ENCODE measurements at places on chromosomes 2 and 18. TPM values are rescaled to one million over a fixed set of nuclear protein-coding genes. Genes with fewer than 3 reads are reported as not detected.
A peak's percentile ranks its signal among the peaks of the same experiment; 100 is the strongest.

GRCh38 chr2:96549967-96550786 lies 13.6 kb downstream of the ARID5A start:
- DNase-seq, result no peak

DNA sequence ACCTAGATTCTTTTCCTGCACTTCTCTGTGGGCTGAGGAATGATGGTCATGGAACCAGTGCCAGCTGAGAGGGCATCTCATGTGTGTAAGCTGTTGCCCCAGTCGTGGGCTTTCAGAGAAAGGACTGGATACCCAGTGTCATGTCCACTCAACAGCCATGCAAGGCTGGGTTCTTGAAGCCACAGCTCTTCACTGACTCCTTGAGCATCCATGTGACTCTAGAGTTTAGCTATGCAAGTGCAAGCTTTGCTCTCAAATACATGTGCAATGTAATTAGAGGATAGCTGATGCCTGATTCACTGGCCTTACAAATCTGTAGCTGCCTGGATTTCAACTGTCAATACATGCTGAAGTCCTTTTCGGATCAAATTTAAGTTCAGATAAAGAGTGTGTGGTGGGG lies 46.8 kb upstream of the EML6 start:
- no peak for DNase-seq

GRCh38 chr2:218849721-218850120 lies 9.9 kb upstream of the WNT6 start:
- no peak for DNase-seq

DNA sequence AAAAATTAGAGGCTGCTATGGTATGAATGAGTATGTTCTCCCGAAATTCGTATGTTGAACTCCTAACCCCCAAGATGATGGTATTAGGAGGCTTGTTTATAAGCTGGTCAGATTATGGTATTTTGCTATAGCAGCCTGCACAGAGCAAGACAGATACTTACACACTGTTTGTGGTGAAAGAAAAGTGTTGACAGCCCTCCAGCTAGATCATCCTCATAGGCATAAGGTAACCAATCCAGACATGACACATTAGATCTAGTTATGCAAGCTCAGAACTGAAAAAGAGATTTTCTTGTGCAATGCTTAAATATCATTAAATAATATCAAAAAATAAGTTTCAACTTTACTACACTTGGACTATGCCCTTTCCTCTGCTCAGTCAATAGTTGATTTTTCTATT lies 107.1 kb downstream of the ABCA12 start:
- no peak for DNase-seq

- no peak for DNase-seq
Measured at GRCh38 chr2:18319987-18320386, 240.5 kb downstream of the RDH14 start.

- DNase-seq, result no peak
Measured at GRCh38 chr2:58206785-58207184, 34.3 kb downstream of the FANCL start.

DNA sequence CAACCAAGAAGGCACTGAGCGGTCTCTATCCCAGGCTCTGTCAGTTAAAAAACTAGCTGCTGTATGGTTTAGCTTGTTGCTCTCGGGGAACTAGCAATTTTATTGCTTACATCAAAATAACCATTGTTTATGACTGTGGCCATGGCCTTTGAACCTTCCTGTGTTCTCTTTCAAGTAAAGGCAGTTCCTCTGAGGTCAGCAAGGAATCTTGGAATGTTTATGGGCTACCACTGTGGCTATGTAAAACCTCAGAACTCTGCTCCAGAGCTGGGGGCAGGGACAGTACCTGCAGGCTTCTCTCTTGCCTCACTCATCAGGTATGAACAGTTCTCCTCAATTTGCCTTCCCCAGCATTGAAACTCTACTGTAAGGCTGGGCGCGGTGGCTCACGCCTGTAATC lies 416.0 kb upstream of the NETO1 start:
- DNase-seq, result no peak

- DNase-seq, result no peak
Measured at GRCh38 chr2:1671916-1672315, 72.4 kb downstream of the PXDN start.

DNA sequence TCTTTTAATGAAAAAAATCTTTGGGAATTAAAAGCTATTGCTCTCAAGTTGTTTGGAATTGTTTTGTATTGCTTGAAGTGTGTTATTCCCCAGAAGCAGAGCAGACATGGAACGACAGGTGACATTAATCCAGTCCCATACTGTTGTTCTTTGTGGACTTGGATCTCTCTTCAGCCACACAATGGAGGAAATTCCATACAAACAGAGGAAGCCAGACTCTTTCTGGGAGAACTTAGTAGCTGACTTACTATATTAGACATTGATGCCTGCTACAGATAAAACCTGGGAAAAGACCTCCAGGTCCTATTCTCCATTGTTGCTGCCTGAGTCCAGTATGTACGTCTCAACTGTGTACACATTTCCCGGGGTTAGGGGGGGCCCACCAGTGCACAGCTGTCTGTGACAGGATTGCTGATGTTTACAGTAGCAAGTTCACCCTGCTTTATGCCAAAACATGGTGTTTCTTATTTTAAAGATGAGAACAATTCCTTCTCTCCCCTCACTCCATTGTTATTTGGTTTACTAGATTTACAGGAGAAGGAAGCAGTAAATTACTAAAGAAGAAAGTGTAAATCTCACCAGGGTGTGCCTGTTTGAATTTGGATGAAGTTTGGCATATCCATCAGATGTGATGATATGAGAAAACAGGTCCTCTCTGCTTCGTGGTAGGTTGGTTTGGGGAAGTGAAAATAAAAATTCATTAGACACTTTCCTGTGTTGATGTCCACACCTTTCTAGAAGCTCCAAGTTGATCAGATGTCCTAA lies 142.4 kb upstream of the RBBP8 start:
- no peak for DNase-seq

- DNase-seq, result no peak
Measured at GRCh38 chr2:218438596-218438995, 19.7 kb downstream of the VIL1 start.

DNA sequence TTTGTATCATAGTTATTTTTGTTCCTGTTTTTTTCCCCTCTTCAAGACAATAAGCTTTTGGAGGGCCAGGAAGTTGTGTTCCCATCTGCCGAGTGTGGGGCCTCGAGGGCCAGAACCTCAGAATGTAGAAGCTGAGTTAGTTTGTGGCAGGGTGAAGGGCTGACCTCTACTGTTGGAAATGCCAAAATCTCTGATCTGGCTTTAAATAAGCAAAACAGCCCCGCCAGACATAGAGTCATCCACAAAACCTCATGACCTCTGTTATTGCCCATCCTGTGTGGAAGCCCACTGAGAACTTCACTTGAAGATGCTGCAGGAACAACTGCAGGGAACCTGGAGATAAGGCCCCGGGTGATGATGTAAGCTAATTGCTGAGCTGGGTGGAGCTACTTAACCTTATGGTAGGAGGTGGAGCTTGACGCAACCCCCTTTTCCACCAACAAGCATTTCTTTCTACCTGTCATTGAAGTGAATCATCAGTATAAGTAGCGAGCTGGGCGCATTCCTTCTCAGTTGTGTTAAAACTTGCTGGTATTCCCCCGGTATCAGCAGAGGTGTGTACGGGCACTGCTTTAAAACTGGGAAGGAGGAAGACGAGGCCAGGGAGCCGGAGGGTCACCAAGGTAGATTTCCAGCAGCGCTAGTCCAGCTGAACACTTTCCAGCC lies 177.2 kb downstream of the NEDD4L start:
- DNase-seq, result no peak

GRCh38 chr2:217948351-217948791 lies 54.4 kb downstream of the TNS1 start:
- DNase-seq, result no peak

GRCh38 chr2:71566372-71566771 lies 113.0 kb downstream of the DYSF start:
- DNase-seq, result no peak

DNA sequence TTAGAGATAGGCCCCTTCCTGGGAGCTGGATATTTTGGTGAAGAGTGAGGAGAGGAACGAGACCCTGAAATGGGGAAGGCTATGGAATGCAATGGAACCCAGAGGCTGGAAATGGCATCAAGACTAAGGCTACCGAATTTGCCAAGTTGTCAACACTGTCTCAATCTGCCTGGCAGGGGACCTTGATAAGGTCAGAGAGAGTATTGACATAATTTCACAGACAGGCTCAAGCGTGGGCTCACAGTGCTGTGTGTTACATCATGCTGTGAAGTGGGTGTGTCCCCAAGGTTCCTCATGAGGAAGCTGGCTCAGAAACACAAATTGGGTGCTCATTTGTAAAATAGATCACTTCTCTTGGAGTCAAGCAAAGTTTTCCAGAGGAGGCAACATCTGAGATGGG lies 51.8 kb upstream of the CYRIA start:
- no peak for DNase-seq

DNA sequence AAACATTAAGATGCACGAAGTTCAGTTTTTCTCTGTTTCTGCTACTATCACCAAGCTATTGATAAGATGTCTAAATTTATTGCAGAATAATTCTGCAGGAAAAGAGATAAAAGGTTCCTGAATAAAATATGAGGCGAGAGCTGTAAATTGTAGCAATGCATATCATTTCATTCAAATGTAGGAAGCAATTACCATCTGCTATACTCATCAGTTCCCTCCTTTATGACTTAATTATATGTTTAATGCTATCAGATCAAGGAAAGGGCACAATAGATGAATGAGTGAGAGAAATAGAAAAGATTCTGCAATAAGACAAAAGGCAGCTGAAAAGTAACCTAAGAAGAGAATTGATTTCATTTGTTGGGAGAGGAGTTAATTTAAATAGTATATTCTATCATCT lies 108.2 kb upstream of the GALNT5 start:
- DNase-seq, result no peak

DNA sequence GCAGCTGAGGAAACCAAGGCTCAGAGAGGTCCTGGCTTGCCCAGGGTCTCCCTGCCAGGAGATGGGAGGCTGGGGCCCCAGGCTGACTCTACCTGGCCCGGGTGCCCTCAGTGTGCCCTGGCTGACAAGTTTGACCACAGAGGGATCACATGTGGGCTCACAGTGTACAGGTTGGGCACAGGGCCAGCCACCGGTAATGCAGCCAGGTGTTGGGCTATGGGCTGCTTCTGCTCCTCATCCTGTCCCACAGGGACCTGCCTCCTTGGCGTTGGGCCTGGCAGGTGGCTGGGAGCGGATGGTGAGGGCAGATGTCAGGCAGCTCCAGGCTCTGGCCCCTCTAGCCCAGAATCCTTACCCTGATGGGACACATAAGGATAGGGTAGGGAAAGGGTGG lies 250.5 kb downstream of the LOXHD1 start:
- DNase-seq, result no peak

DNA sequence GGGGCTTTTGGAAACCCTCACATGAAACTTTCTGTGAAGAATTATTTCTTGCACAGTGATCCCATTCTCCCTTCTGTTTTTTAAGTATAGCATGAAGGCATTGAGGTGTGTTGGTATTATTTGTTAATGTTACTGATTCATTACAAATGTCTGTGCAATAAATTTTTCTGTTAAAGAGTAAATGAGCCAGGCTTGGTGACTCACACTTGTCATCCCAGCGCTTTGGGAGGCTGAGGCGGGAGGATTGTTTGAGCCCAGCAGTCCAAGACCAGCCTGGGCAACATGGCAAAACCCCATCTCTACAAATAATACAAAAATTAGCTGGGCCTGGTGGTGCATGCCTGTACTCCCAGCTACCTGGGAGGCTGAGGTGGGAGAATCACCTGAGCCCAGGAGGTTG lies 87.8 kb downstream of the KCTD18 start:
- no peak for DNase-seq

- DNase-seq, result no peak
Measured at GRCh38 chr18:62659698-62660097, 55.6 kb upstream of the PHLPP1 start.

- peak; percentile 44 for DNase-seq
Measured at GRCh38 chr2:127226520-127227263, 6.6 kb upstream of the CYP27C1 start.

DNA sequence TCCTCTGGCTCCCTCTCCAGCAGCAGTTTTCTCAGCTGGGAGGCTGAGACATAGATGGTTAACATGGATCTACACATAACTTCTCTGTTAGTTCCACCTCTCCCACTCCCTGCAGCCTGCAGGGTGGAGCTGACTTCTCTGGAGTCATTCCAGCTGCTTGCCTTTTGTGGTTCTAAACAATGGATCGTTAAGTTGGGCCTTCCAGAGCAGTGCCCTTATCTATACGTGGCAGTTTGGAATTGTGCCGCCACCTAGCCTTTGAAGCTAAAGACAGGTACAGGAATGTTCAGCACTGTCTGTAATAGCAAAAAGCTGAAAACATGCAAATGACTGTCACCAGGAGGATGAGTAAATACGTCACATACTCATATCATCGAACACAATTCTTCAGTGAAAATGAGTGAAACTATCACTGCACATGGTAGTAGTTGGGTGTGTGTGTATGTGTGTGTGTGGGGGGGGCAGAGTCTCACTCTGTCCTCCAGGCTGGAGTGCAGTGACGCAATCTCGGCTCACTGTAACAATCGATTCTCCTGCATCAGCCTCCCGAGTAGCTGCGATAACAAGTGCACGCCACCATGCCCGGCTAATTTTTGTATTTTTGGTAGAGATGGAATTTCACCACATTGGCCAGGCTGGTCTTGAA lies 50.3 kb downstream of the SH2D6 start:
- no peak for DNase-seq

GRCh38 chr2:150145299-150145692 lies 342.2 kb downstream of the RND3 start:
- DNase-seq, result no peak

DNA sequence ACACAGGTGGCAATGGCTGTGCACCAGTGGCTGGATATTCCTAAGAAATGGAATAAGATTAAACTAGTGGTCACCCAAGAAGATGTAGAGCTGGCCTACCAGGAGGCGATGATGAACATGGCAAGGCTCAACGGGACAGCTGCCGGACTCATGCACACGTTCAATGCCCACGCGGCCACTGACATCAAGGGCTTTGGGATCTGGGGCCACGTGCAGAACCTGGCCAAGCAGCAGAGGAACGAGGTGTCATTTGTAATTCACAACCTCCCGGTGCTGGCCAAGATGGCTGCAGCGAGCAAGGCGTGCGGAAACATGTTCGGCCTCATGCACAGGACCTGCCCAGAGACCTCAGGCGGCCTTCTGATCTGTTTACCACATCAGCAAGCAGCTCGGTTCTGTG lies 190.8 kb downstream of the FTCDNL1 start:
- no peak for DNase-seq

GRCh38 chr2:191170301-191170636 lies 19.5 kb upstream of the STAT4 start:
- DNase-seq, result no peak

GRCh38 chr2:191634791-191635190 lies 43.1 kb upstream of the NABP1 start:
- no peak for DNase-seq

GRCh38 chr2:78147466-78147865 lies 625.3 kb upstream of the LRRTM4 start:
- DNase-seq, result no peak

The PPP4R1 gene
- total RNA-seq, result 37.7 TPM

The PTH2R gene
- total RNA-seq, result not detected

The BOD1L2 gene
- total RNA-seq, result not detected

The SP140 gene
- total RNA-seq, result 42.7 TPM

The TWIST2 gene
- not detected for total RNA-seq

The DCDC2C gene
- total RNA-seq, result not detected

The SERPINB10 gene
- 0.14 TPM for total RNA-seq

The RAB6C gene
- not detected for total RNA-seq

The PMAIP1 gene
- 83.4 TPM for total RNA-seq

The SDC1 gene
- total RNA-seq, result 0.36 TPM

The CYP27C1 gene
- not detected for total RNA-seq

The POTEJ gene
- not detected for total RNA-seq

The BABAM2 gene
- 53.2 TPM for total RNA-seq

The SERPINB13 gene
- total RNA-seq, result not detected

The ALPI gene
- not detected for total RNA-seq

The ALLC gene
- total RNA-seq, result not detected

The GREB1L gene
- total RNA-seq, result not detected

The THADA gene
- total RNA-seq, result 35.2 TPM

The SLC11A1 gene
- 0.08 TPM for total RNA-seq

Measured in activated naive CD8-positive, alpha-beta T cell treated with anti-CD3 and anti-CD28 coated beads for 36 hours (primary cell).